ENCODE measurements at places on chromosomes 13 and 19. TPM values are rescaled to one million over a fixed set of nuclear protein-coding genes. Genes with fewer than 3 reads are reported as not detected.

Gene ZNF20
- 1.6 TPM for total RNA-seq

GRCh38 chr19:49214701-49215100 is 57.1 kb downstream of the TRPM4 start:
- DNase-seq, result no peak

DNA sequence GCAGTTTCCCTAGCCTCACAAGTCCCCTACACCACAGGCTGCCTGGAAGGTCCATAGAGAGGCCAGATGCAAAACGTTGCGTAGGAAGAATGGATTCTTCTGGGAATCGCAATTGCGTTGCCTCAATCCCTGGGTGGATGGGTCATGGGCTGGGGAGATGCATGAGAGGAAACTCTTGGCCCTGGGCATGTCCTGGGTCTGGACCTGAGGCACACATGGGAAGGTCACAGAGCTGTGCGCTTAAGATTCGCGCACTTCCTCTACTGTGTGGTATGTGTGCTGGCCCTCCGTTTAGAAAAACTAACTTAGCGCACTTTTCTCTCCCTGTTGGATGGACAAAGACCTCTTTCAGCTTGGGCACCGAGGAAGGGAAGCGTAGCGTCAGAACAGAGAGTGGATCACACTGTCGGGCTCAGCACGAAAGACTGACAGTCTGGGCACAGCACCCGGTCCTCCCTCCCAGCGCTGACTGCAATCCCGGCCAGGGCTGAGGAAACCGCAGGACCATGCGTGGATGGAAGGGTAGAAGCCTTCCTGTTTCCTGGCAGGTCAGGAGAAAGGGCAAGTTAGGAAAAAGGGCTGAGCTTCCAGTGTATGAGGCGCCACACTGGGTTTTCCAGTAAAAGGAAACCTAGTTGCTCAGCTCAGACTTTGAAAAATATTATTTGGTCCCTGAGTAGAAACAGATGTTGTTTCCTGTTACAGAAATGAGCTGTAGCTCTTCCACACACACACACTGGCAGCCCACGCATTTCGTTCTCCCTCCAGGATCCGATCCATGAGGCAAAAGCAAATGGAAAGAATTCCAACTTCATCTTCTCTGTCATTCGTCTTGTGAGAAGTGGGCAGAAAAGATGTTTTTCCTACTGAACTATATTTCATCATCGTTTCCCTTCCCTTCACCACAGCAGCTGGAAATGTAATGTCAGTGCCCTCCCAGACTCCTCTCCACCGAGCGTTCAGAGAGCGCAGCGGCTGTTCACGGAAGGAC is 86.0 kb downstream of the ING1 start:
- no peak for DNase-seq

Gene UNC13A
- 0.20 TPM for total RNA-seq

Gene CBARP
- 1.6 TPM for total RNA-seq

DNA sequence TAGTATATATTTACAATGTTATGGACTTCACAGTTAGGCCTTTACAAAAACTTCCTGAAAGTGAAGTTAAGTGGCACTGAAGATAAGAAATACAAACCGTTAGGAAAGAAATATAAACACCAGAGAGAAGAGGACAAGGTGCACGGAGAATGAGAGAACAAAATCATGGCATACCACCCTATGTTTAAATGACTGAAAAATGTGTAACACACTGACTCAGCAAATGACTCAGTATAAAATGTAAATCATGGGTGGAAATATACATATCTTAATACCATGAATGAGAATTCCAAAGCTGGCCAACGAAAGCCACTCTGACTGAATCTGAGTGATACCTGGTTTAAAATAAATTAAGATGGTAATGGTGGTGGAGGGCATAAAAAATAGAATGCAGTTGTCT is 260.8 kb downstream of the DNAJC15 start:
- DNase-seq, result no peak

DNA sequence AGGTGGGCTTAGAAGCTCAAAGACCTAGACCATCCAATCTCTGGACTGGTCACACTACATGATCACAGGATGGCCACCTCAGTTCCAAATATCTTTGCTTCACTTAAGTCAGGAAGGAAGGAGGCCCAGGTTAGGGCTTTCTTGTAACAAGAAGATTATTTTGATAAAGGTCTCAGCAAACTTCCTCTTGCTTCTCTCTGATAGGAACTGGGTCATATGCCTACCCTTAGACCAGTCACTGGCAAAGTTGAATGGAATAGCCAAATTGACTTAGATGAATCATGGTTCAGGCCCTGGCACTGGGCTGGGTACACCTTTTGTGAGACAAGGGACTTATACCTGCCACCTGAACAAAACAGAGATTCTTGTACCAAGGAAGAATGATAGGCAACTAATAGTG is 11.0 kb downstream of the FRY start:
- no peak for DNase-seq

- DNase-seq, result no peak
Observed at GRCh38 chr13:93721483-93721882, 494.9 kb downstream of the GPC6 start.

DNA sequence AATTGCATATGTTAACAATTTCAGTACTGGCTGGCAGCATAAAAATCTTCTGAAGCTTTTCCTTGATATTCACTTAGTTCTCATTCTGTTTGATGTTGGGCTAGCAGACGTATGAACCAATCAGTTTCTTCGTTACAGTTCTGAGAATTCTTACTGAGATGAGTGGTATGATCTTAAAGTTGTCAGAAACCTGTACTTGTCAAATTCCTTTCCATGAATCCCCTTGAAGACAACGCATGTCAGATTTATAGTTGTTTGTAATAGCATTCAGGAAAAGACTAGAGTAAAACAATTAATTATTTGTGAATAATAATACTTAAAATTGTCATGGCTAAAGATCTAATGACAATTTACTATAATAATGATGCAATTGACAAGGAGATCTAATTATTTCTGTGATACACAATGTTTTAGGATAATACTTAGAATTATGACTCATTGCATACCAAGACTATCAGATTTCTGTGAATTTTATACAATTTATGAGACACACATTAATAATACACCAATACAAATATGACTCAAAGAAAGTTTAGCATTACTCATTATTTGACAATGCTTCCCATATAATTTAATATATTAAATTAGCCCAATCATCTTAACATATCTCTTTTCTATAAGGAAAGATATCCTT is 447.2 kb downstream of the RFC3 start:
- no peak for DNase-seq

Gene DOCK9
- 60.5 TPM for total RNA-seq

Gene ZNF302
- 15.3 TPM for total RNA-seq

- no peak for DNase-seq
Observed at GRCh38 chr19:42076380-42076944, 496 bp downstream of the ZNF574 start.

DNA sequence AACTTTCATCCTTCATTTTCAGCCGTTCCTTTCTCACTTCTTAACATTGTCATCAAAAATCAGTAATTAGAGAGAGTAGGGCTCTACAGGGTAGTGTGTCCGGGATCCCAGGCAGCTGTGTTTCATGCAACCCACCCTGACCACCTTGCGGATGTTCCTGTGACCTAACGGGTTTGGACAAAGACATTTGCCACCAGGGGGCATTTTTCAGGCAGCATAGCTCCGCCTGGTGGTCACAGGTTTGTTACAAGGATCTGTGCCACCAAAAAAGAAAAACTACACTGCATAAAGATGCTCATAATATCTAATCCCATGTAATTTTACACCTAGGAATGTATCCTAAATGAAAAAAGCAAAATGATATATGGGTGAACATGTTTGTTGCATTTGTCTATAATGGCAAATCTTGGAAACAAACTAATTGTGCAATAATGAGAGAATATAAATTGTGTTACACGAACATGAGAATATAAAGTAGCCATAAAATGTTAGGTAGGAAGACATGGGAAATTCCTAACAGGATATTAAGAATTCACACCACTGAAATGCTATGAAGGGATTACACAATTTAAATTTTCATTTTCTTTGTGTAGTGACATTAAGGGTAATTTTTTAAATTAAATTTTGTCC is 123.0 kb downstream of the SLC7A1 start:
- peak; percentile 65 for DNase-seq

Gene ZNF613
- total RNA-seq, result 2.6 TPM

Data from activated naive CD4-positive, alpha-beta T cell treated with anti-CD3 and anti-CD28 coated beads, Interleukin-2, amount 50 U/mL, for 72 hours (primary cell).